Cortex of kidney (tissue), 1 donor: ENCODE measurements at places on chromosomes 11 and 22.

GRCh38 chr22:49545606-49546005 lies 282.1 kb downstream of the BRD1 start:
- DNase-seq: no peak

GRCh38 chr11:73099512-73100266 lies 42.4 kb downstream of the FCHSD2 start:
- no peak for DNase-seq

DNA sequence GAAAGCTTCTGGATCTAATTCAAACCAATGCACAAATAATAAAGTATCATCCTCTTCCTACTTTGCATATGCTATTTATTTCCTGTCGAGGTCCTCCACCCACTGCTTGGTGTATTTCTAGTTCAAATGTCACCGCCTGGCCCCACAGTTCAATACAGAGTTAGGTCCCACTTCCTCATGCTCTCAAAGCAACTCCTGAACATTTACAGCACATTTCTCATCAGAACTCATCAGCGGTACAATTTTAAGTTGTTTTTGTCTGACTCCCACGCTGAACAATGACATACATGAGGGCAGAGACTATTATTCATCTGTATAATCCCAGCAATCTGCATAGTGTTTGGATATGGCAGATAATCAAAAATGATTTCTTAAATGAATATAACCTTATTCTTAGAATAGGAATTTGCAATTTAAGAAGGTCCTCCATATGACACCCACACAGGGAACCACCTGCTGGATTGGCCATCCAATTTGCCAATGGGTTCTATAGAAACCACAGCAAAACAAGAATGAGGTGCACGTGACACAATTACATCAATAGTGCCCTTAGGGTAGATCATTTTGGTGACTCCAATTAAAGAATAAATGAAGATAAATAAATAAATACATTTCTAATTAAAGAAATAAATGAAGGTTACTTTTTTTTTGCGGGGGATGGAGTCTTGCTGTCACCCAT lies 54.2 kb downstream of the SLC25A17 start:
- no peak for DNase-seq

GRCh38 chr22:50713008-50713385 lies 25.0 kb upstream of the ACR start:
- DNase-seq: no peak

- no peak for DNase-seq
Measured at GRCh38 chr11:79219186-79220045, 221.4 kb downstream of the TENM4 start.

DNA sequence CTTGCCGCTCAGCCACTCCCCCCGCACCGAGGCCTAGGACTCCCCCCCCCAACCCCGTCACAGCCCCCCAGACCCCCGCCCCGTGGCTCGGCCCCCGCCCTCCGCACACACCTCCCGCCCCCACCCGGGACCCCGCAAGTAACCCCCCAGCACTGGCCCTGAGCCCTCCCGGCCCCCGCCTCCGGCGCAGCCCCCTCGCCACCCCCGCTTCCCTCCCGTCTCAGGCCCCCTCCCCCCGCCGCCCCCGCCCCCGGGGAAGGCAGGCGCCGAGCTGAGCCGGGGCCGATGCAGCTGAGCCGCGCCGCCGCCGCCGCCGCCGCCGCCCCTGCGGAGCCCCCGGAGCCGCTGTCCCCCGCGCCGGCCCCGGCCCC lies 1.5 kb downstream of the SHANK3 start:
- no peak for DNase-seq

DNA sequence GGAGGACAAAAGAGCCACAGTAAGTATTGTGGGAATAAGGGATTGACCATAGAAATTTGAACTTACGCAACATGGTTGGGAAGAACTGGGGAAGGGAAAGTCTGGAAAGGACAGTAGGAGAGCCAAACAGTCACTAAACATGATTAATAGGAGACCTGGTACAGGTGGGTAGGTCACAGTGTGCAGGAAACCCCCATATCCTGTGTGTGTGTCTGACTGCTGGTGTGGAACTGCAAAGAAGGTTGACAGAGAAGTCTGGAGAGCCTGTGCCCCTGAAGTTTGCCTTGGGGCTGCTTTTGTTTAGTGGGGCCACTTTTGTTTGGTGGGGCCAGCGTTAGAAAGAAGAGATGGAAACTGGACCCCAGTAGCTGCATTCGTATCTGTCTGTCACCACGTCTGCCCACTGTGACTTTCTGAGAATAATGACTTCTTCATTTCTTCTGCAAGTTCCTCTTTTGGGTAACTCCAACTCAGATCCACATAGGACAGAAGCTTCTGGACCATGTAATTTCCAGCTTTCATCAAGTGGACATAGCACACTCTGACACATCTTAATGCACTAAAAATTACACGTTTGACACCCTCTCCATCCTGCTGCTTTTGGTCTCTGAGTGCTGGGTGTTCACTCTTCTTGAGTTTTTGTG lies 126.8 kb upstream of the RAG2 start:
- no peak for DNase-seq

DNA sequence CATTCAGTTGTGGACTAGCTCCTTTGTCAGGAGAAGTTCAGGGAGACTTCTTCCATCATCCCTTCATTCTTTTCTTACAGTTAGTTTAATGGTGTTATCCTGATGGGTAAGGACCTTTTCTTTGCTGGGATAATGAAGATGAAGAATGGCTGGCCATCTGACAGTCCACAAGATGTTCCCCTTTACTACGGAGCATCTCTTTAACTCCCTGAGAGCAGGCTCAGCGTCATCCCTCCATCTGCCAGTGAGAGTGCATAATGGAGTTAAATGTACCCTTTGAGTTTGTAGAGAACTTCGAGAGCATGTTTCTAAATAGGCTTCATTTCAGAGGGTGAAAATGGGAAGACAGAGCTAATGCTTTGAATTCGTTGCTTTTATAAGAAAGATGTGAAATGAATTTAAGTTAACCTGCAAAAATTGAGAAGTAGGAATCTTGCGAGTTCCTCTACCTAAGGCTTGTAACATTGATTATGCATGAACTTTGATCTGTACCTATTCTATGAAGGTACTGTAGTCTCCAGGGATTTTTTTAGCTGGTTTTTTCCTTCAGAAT lies 1.7 kb downstream of the EP300 start:
- DNase-seq: no peak

- no peak for DNase-seq
Measured at GRCh38 chr11:48052183-48053044, 72.1 kb downstream of the PTPRJ start.

DNA sequence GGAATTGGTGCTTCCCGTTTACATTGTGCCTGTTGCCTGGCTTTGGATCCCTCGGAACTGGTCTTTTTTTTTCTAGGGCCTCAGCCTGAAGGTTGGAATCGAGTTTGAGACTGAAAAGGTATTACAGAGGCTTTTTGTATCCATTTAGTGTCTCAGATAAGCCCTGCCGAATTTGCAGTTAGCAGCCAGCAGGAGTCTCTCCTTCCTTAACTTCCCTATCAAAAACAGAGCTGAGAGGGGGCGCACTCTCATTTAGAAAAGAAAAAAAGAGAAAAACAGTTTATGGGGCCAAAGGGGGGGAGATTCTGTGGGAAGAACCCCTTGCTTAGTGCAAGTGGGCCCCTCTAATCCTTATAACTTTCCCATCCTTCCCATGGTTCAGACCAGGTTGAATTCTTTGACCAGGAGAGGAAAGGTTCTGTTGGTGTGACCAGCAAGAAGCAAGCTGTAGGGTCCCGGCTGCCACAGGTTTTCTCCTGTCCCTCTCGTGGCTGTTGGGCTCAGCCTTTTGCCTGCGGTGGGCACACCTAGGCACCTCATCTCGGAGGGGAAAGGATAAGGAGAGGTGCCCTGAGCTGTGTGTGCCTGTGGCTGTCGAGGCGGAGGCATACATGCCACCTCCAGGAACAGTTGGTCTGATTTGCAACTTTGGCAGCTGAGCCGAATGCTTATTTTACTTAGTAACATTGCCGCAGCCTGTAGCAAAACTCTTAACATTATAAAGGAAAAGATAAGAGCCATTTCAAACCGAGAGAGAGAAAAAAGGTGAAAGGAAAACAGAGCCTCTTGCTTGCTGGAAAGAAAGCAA lies 565.0 kb upstream of the CNTN5 start:
- no peak for DNase-seq

GRCh38 chr22:27842201-27842600 lies 40.6 kb upstream of the MN1 start:
- no peak for DNase-seq
